ENCODE measurements at places on chromosomes 3 and 15. TPM values are rescaled to one million over a fixed set of nuclear protein-coding genes. Genes with fewer than 3 reads are reported as not detected.

- H3K36me3 ChIP-seq, result peaks cover 88% of the 10 kb centered on the region
- peaks cover 12% of the 10 kb centered on the region for H3K4me1 ChIP-seq
- H3K27me3 ChIP-seq, result no peaks in the 10 kb centered on the region
- DNase-seq, result no peak
Measured at GRCh38 chr3:52259448-52259847, 13.9 kb downstream of the PPM1M start.

The POLR2H gene
- 167 TPM for polyA plus RNA-seq

GRCh38 chr3:17412950-17413530, 329.4 kb downstream of the TBC1D5 start:
- H3K36me3 ChIP-seq, result no peaks in the 10 kb centered on the region
- H3K4me1 ChIP-seq, result no peaks in the 10 kb centered on the region
- no peak overlapping the region for H3K27ac ChIP-seq
- no peak overlapping the region for H3K4me3 ChIP-seq
- no peak for DNase-seq

- H3K4me1 ChIP-seq, result no peaks in the 10 kb centered on the region
- H3K36me3 ChIP-seq, result no peaks in the 10 kb centered on the region
- H3K27me3 ChIP-seq, result peaks cover 32% of the 10 kb centered on the region
- no peak overlapping the region for H3K4me3 ChIP-seq
Measured at GRCh38 chr3:186414735-186415419, 52.8 kb upstream of the DGKG start.

DNA sequence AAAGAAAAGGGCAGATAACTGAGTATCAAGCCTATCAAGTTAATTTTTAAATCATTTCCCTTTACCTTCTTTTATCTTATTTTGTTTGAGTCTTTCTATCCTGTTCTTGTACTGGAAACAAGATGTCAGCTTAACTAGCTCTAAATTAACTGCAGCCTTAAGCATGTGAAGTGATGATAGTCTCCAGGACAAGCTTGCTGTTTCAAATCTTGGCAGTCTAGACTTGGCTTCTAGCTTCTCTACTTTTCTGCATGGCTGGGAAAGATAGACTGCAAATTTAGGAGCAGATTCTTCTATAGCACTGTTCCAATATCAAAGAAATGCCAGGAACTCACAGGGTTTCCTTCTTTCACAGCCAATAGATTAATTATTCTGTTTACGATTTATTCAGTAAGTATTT, 1034.4 kb downstream of the TUSC7 start:
- no peak overlapping the region for H3K4me3 ChIP-seq
- DNase-seq, result no peak
- H3K4me1 ChIP-seq, result no peaks in the 10 kb centered on the region
- H3K36me3 ChIP-seq, result no peaks in the 10 kb centered on the region

Data from large intestine (tissue), 12 donors.